ENCODE measurements at places on chromosomes 12 and 14. TPM values are rescaled to one million over a fixed set of nuclear protein-coding genes. Genes with fewer than 3 reads are reported as not detected.

Gene NKX2-1
- not detected for total RNA-seq

Gene TTC9
- total RNA-seq, result 1.6 TPM

Gene ARL6IP4
- 165 TPM for total RNA-seq

- no peak for DNase-seq
- no peak overlapping the region for H3K27ac ChIP-seq
- peaks cover 30% of the 10 kb centered on the region for H3K4me1 ChIP-seq
- no peaks in the 10 kb centered on the region for H3K36me3 ChIP-seq
- H3K27me3 ChIP-seq, result no peaks in the 10 kb centered on the region
- H3K4me3 ChIP-seq, result no peak overlapping the region
These were observed 1.7 kb upstream of the CHPT1 start for GRCh38 chr12:101695706-101696105.

Gene SLC6A15
- not detected for total RNA-seq
